ENCODE measurements at places on chromosomes 2 and 18.

- DNase-seq: no peak
Observed at GRCh38 chr2:233202531-233202944, 48.9 kb upstream of the ATG16L1 start.

DNA sequence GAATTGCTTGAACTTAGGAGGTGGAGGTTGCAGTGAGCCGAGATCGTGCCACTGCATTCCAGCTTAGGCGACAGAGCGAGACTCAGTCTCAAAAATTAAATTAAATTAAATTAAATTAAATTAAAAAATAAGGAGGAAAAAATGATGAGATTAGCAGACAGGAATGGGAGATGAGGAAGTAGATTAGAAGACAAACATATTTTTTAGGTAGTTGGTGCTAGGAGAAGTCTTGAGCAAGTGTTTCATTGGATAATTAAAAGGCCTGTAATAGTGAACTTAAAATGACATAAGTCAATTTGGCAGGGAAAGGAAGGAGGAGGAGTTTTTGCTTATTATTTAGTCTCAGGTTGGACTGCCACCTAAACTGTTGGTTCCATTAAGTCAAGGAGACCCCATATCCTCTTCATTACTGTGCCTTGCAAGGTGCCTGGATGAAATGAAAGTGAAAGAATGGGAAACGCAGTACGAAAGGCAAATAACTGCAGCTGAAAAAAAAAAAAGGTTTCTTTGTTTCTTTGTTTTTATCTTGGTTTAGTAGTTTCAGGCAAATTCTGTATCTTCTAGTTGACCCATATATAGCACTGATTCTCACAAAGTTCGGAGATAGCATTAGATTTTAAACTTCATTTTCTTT lies 162.0 kb downstream of the SLC8A1 start:
- no peak for DNase-seq

GRCh38 chr2:233079473-233079877 lies 19.3 kb downstream of the INPP5D start:
- no peak for DNase-seq

DNA sequence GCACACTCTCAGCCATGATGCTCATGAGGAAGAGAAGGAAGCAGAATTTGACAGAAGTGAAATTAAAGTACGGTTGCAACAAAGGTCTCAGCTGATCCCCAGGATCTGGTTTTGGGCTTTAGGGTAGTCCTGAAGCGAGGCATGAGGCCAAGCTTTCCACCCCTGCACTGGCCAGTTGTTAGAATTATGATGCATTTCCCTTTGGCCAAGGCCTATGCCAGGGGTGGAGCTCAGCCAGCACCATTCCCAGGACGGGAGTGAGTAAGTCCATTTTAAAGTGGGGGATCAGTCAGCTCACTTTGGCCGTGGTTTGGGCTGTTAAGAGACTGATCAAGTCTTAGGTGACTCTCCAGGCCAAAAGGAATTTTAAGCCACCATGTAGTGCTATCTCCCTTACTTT lies 314.5 kb upstream of the MMADHC start:
- no peak for DNase-seq

- DNase-seq: no peak
Observed at GRCh38 chr18:41594582-41594981, 360.5 kb upstream of the PIK3C3 start.

GRCh38 chr2:235543128-235543750 lies 49.4 kb downstream of the AGAP1 start:
- no peak for DNase-seq

DNA sequence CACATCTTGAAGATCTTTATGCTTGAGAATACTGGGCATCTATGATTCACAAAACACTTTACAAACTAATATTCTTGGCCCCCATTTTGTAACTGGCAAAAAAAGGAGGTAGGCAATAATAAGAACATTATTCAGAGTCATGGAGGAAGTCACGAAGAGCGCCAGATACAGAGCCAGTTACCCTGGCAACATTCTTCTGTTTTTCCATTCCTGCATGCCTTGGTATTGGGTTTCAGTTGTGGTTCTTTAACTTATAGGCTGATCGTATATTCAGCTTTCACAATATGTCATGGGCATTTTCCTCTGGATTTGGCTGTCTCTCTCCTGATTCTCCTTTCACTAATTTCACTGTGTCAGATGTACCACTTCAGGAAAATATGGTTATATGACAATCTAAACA lies 234.7 kb downstream of the HRH4 start:
- DNase-seq: no peak

DNA sequence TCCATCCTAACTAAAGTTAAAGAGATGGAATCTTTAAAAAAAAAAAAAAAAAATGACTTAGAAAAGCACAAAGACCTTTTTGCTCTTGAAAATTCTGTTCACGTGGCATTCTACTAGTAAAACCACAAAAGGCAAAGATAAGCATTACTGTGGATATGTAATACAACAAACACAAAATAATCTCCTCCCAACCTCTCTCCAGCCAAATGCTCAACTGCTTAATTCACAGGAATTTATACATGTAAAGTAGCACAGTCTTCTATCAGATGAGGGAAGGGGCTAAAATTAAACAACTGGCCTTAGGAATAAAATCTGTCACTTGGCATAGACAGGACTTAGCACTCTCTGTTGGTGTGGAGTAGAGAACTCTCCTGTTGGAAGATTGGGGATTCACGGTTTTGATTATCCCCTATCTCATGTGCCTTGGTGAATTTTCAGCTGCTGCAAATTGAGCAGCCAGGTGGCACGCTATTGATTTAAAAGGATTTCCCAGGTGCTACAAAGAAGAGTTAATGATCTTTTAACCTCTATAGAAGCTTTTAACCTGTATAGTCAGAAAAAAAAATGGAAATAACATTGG lies 57.4 kb downstream of the ATIC start:
- no peak for DNase-seq

- no peak for DNase-seq
Observed at GRCh38 chr18:23825978-23826405, 136.7 kb downstream of the LAMA3 start.

GRCh38 chr2:23121968-23122648 lies 262.9 kb upstream of the KLHL29 start:
- DNase-seq: no peak

DNA sequence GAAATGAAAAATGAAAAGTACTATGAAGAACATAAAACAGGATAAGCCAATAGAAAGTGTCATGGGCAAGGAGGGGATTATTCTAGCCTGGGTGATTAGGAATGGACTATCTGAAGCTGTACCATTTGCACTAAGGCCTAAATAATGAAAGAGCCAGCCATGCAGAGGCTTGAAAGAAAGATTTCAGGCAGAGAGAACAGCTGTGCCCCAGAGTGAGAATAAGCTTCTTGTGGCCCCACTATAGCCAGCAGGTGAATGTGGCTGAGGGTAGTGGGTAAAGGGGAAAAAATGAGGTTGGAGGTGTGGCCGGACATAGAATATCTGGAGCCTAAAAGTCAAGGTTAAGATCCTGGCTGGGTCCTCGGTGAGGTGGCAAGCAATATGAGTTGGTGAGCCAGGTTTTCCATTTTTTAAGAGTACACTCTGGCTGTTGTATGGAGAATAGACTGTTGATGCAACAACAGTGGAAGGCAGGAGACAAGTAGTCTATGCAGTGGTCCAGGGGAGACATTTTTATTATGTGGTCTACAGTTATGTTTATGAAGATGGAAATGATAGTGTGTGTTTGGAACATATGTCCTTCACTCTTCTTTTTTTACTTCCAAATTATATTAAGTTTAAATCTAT lies 135.2 kb upstream of the SETBP1 start:
- no peak for DNase-seq

- no peak for DNase-seq
Observed at GRCh38 chr18:46364048-46364447, 259.9 kb downstream of the HAUS1 start.

GRCh38 chr18:43777636-43778304 lies 500.5 kb upstream of the SYT4 start:
- DNase-seq: no peak

DNA sequence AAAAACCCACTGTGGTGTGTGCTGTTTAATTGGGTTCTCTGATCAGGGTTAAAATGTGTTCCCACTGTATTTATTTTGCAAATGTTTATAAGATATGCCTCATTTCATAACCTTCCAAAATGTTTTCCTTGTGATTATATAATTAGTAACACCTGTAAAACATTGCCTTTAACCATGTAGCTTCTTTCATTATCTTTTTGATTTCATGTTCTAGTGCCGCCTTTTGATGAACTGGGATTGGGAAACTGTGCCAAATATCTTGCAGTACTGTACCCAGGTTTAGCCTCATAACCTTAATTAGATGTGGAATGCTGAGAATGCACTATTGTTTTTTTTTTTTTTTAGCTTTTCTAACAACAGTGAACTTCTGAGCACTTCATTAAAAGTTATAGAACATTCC lies 96.9 kb downstream of the TANC1 start:
- no peak for DNase-seq

DNA sequence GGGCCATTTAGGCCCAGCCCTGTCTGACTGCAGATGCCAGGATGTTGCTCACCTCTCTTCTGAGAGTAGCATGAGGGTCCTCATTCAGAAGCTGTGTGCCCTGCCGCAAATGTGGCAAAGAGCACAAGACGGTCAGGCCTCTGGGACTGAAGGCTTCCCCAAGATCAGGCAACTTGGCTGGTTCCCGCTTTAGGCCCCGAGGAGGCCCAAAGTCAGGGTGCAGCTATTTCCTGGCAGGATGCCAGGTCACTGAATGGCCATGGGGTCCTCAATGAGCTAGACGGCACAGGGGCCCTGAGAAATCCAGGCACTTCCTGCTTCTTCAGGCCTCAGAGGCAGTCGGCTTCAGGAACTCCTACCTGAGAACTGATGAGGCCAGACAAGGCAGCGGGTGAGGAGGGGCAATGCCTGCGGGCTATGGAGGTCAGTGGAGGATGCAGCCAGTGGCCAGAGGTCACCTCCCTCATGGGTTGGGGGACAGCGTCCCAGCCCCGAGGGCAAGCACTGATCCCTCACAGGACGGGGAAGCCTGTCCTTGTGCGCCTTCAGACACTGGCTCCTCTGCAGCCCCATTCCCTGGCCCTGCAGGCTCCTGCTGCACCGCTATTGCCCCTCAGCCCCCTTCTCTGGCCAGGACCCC lies 44.9 kb downstream of the LMAN2L start:
- DNase-seq: no peak

- no peak for DNase-seq
Observed at GRCh38 chr18:57930476-57930875, 113.5 kb upstream of the NEDD4L start.

DNA sequence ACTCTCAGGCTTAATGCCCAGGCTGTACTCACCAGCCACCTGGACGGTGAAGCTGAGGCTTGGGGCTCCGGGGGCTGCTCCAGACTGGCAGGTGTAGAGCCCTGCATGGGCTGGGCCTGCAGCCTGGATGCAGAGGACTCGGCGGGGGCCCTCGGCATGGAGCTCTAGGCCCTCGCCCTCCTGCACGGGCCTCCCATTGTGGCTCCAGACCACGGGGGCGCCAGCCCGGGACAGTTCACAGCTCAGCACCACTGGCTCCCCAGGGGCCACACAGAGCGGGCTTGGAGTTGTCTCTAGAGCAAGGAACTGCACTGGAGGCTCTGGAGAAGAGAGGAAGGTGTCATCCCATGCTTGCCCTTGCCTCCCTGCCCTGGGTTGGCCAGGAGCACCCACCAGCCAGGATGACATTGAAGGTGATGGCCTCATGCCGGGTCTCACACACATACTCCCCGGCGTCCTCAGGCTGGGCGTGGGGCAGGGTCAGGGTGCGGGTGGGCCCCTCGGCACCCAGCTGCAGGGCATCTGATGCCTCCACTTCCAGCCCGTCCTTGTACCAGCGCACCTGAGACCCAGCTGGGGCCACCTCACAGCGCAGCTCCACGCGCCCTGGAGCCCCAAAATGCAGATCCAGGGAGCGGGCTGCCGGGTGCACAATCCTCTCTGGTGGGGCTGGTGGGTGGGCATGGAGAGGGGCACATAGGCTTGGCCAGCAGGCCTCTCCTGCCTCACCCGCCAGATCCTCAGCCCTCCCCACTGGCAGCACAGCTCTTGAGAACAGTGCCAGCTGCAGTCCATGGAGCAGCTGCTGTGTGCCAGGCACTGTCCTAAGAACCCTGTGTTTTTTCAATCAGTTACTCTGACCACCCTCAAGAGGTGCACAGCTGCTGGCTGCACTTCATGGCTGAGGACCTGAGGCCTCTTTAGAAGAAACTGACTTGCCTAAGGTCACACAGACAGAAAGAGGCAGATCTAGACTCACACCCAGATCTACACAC lies 13.3 kb downstream of the OBSL1 start:
- DNase-seq: no peak

DNA sequence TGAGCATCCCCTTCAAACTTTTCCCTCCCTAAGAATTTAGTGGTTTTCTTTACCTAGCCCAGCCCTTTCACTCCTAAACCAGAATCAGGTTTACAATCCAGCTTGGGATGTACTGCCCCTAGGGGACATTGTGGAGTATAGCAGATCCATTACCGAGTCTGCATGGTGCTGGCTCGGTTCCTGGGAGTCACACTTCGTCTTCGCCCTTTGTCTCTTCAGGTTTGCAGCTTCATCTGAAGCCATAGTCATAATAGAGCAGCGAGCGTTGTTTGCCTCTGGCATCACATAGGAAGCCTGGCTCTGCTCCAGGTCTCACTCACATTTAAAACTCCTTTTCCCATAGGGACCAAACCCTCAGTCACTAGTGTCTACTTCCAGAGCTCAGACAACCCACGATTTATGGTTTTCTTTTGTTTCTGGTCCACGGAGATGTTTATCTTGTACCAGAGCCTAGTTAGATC lies 16.8 kb upstream of the LYPD6 start:
- no peak for DNase-seq

DNA sequence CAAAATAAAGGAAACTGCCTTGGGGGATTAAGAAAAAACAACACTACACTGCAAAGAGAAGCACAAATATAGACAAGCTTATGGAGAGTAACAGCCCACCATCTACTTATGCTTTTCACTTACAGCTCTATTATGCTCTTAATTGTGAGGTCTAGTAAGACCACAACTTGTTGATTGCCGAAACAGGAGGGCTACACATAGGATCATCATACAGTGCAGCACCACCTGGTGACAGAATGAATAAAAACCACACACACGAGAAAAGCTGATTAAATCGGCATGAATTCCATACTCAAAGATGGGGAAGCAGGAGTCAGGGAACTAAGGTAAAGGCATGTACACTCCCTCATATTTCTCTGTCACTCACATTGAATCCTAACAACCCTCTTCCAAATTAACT lies 259.2 kb downstream of the IKZF2 start:
- no peak for DNase-seq

GRCh38 chr2:17076533-17076932 lies 410.9 kb upstream of the CYRIA start:
- no peak for DNase-seq

All from stimulated activated CD4-positive, alpha-beta T cell treated with anti-CD3 and anti-CD28 coated beads, Interleukin-2, amount 100 ng/mL, for 4 hours (primary cell).